ENCODE measurements at places on chromosomes 12 and 14. TPM values are rescaled to one million over a fixed set of nuclear protein-coding genes. Genes with fewer than 3 reads are reported as not detected.

DNA sequence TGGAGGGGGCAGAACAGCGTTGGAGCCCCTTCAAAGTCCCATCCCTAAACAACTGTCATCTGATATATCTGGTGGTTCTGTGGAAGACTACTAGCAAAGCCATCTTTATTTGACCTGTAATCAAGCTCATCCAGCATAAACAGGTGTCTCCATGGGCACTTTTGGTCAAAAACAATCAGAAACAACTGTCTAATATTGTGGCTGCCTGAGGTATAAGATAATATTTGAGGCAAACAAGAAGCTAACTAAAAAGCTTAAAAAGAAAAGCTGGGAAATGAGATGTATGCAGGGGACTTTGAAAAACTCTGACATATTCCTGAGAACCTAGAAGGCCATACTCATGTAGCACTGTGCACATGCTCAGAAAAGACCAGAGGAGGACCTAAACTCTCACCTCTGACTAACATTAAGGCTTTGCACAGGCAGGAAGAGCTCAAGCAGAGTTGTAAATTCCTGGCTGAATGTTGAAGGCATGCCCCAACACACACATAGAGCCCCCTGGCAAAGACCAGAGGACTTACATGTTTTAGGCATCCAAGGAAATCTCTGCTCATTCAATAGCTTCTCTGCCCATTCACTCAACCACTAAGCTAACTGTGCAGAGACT, 27.2 kb upstream of the AP4S1 start:
- H3K4me3 ChIP-seq = no peak overlapping the region
- H3K4me1 ChIP-seq = peaks cover 10% of the 10 kb centered on the region
- H3K27me3 ChIP-seq = no peaks in the 10 kb centered on the region

DNA sequence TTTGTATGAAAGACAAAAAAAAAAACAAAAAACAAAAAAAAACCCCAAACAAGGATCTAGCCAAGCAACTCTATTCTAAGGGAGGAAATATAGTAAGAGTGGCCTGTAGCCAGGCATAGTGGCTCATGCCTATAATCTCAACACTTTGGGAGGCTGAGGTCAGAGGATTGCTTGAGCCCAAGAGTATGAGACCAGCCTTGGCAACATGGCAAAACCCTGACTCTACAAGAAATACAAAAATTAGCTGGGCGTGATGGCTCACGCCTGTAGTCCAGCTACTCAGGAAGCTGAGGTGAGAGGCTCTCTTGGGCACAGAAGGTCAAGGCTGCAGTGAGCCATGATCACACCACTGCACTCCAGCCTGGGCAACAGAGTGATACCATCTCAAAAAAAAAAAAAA, 47.9 kb downstream of the TMEM117 start:
- H3K36me3 ChIP-seq = no peaks in the 10 kb centered on the region
- H3K27me3 ChIP-seq = no peaks in the 10 kb centered on the region
- no peak overlapping the region for H3K4me3 ChIP-seq
- H3K27ac ChIP-seq = no peak overlapping the region

The FAM186B gene
- 0.54 TPM for total RNA-seq

DNA sequence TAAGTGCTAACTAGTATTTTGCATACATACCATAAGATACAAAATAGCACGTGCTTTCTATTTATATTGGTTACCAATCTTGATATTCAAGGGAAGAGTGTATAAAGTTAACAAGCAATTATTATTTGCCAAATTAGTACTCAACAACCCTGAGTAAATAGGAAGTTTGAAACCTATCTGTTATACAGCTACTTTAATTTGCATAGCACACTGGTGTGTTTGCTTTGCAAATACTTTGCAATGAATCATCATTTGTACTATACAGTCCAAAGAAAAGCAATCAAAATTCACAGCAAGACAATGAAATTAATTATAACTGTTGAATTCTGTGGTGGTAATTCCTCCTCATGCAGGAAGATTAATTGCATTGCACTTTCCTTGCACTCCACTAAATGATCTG, 469.1 kb downstream of the PRKD1 start:
- H3K4me1 ChIP-seq = no peaks in the 10 kb centered on the region
- H3K27me3 ChIP-seq = no peaks in the 10 kb centered on the region
- H3K36me3 ChIP-seq = no peaks in the 10 kb centered on the region
- no peak for DNase-seq
- H3K4me3 ChIP-seq = no peak overlapping the region

The SDR9C7 gene
- not detected for total RNA-seq

- no peak overlapping the region for H3K27ac ChIP-seq
- H3K4me3 ChIP-seq = no peak overlapping the region
- no peaks in the 10 kb centered on the region for H3K27me3 ChIP-seq
- no peaks in the 10 kb centered on the region for H3K36me3 ChIP-seq
- H3K4me1 ChIP-seq = no peaks in the 10 kb centered on the region
These were observed 78.0 kb upstream of the DICER1 start for GRCh38 chr14:95235351-95235750.

DNA sequence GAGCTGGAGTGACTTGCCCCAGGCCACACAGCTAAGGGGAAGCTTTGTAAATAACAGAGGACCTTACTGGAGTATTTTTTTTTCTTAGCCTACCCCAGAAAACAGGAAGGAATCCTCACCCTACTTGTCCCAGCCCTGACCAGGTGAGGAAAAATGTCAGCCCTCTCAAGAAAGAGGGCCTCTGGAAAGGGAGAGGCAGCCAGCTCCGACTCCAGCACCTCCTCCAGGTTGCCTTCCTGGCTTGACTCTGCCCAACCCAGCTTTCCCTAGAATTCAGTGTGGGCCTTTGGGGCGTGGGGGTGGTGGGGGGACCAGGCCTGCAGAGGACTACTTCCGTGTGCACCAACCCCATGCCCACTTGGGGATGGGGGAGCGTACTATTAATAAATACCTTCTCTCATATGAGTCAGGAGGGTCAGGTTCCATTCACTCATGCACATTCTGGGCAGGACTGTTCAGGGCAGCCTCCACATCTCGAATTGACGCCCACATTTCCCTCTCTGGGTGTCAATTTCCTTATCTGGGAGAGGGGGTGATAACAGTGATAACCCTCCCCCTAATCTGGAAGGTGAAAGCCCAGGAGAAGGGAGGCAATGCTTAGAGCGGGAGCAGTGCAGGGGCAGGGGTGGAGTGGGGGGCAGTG, 5.2 kb downstream of the RHOF start:
- H3K4me3 ChIP-seq = no peak overlapping the region
- H3K4me1 ChIP-seq = peaks cover 3% of the 10 kb centered on the region
- no peak overlapping the region for H3K27ac ChIP-seq
- no peaks in the 10 kb centered on the region for H3K36me3 ChIP-seq

The SSTR1 gene
- total RNA-seq = 0.85 TPM

GRCh38 chr14:101628471-101628966, 67.2 kb downstream of the DIO3 start:
- H3K27me3 ChIP-seq = no peaks in the 10 kb centered on the region
- no peak for DNase-seq
- H3K4me1 ChIP-seq = peaks cover 12% of the 10 kb centered on the region
- H3K27ac ChIP-seq = no peak overlapping the region

The PSEN1 gene
- total RNA-seq = 47.5 TPM

GRCh38 chr12:39392154-39392925, 50.6 kb downstream of the KIF21A start:
- no peak for DNase-seq
- no peaks in the 10 kb centered on the region for H3K36me3 ChIP-seq
- no peaks in the 10 kb centered on the region for H3K27me3 ChIP-seq
- H3K27ac ChIP-seq = no peak overlapping the region
- no peaks in the 10 kb centered on the region for H3K4me1 ChIP-seq

The SCN8A gene
- not detected for total RNA-seq

- no peak overlapping the region for H3K27ac ChIP-seq
- no peak overlapping the region for H3K4me3 ChIP-seq
- H3K4me1 ChIP-seq = no peaks in the 10 kb centered on the region
- no peaks in the 10 kb centered on the region for H3K36me3 ChIP-seq
- no peak for DNase-seq
- H3K27me3 ChIP-seq = no peaks in the 10 kb centered on the region
These were observed 203.8 kb downstream of the ADAMTS20 start for GRCh38 chr12:43348221-43348620.

DNA sequence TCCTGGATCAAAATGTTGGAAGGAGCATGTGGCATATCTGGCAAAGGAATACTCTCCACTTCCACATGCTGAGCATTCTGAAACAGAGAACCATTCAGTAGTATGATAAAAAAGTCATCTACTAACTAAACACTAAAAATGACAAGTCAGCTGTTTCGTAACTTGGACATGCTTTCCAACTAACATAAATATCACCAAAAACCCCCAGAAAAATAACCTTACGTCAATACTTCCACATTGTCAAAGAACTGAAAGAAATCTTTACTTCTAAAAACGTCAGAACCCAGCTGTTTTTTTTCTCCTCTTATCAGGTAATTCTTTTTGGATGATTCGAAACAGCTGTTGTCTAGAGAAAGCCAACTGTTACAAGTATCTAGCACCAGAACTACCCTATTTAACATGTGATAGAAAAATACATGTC, 8.2 kb downstream of the WBP11 start:
- H3K27me3 ChIP-seq = no peaks in the 10 kb centered on the region
- no peak overlapping the region for H3K4me3 ChIP-seq
- DNase-seq = no peak
- no peaks in the 10 kb centered on the region for H3K4me1 ChIP-seq
- H3K27ac ChIP-seq = no peak overlapping the region

GRCh38 chr14:73258845-73259611, 21.7 kb downstream of the PAPLN start:
- no peaks in the 10 kb centered on the region for H3K4me1 ChIP-seq
- no peak overlapping the region for H3K27ac ChIP-seq
- no peaks in the 10 kb centered on the region for H3K27me3 ChIP-seq
- DNase-seq = no peak
- H3K36me3 ChIP-seq = no peaks in the 10 kb centered on the region
- no peak overlapping the region for H3K4me3 ChIP-seq

GRCh38 chr14:57245941-57246340, 22.8 kb downstream of the EXOC5 start:
- no peaks in the 10 kb centered on the region for H3K27me3 ChIP-seq

- no peak overlapping the region for H3K4me3 ChIP-seq
- no peak for DNase-seq
- no peaks in the 10 kb centered on the region for H3K27me3 ChIP-seq
- H3K27ac ChIP-seq = no peak overlapping the region
These were observed 17.3 kb upstream of the FIGNL2 start for GRCh38 chr12:51865757-51866270.

The NAV3 gene
- 9.3 TPM for total RNA-seq

- H3K4me1 ChIP-seq = peaks cover 18% of the 10 kb centered on the region
- no peak overlapping the region for H3K27ac ChIP-seq
- peaks cover 8% of the 10 kb centered on the region for H3K36me3 ChIP-seq
- H3K4me3 ChIP-seq = peak overlapping the region; percentile 90
- DNase-seq = no peak
These were observed 640 bp upstream of the ZFYVE1 start for GRCh38 chr14:73027546-73027945.

DNA sequence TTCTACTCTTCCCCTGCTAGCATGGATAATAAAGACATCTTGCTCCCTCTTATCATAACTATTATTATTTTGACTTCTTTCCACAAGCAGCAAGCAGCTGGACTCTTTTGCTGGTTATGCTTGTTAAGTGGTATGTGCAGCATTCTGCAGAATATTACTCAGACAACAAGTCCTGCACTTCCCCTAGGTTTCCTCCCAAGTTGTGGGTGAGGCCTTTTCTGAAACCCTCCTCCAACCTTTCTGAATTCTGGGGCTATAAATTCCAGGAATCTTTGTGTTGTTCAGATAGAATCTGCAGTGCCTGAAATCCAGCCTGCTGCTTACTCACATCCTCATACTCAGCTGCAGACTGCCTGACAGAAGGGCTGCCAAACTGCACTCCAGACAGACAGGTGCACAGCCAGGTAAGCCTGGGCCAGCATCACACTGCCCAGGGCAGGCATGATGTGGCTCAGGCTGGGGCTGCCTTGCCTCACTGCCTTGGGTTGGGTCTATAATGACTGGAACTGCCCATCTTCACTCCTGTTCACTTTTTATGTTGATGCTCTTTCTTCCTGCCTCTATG, 6.2 kb upstream of the DHRS2 start:
- no peaks in the 10 kb centered on the region for H3K36me3 ChIP-seq
- no peaks in the 10 kb centered on the region for H3K4me1 ChIP-seq
- H3K27me3 ChIP-seq = no peaks in the 10 kb centered on the region
- DNase-seq = no peak
- H3K4me3 ChIP-seq = no peak overlapping the region
- no peak overlapping the region for H3K27ac ChIP-seq

DNA sequence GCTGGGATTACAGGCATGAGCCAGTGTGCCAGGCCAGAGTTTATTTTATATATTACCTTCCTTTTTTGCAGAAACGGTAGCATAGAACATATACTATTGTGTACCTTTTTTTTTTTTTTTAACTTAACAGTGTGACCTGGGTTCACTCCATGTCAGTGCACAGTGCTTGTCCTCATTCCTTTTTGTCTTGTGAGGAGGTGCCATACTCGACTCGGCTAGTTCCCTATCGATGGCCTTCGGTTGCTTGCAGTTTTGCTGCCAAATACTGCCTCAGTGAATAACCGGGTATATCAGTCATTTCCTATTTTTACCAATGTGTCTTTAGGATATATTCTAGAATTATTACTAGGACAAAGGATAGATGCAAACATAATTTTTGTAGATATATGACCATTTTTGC, 36.8 kb downstream of the ZNF664 start:
- DNase-seq = no peak
- no peak overlapping the region for H3K4me3 ChIP-seq
- H3K27ac ChIP-seq = no peak overlapping the region
- H3K36me3 ChIP-seq = peaks cover 17% of the 10 kb centered on the region

- DNase-seq = no peak
- peaks cover 4% of the 10 kb centered on the region for H3K4me1 ChIP-seq
- H3K27ac ChIP-seq = peak overlapping the region; percentile 94
- peak overlapping the region; percentile 85 for H3K4me3 ChIP-seq
- H3K36me3 ChIP-seq = peaks cover 7% of the 10 kb centered on the region
These were observed 688 bp downstream of the ULK1 start for GRCh38 chr12:131894981-131895639.

- H3K4me3 ChIP-seq = no peak overlapping the region
- H3K27me3 ChIP-seq = no peaks in the 10 kb centered on the region
- H3K36me3 ChIP-seq = peaks cover 4% of the 10 kb centered on the region
- DNase-seq = no peak
- no peak overlapping the region for H3K27ac ChIP-seq
These were observed 38.7 kb downstream of the GLT8D2 start for GRCh38 chr12:104011253-104011652.

The MGP gene
- 6,234 TPM for total RNA-seq

DNA sequence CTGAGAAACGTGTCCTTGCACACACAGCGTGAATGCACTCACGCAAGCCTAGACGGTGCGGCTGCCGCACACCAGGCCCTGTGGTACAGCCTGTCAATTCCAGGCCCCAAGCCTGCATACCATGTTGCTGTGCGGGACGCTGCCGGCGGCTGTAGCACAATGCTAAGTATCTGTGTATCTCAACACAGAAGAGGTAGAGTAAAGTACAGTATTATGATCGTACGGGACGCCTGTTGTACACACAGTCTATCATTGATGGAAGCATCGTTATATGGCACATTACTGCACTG, 45.0 kb downstream of the AMN start:
- H3K4me3 ChIP-seq = no peak overlapping the region
- DNase-seq = no peak
- H3K36me3 ChIP-seq = peaks cover 84% of the 10 kb centered on the region
- no peaks in the 10 kb centered on the region for H3K4me1 ChIP-seq

Data from thoracic aorta (tissue), 2 donors.